ENCODE measurements at places on chromosomes 12 and 14. TPM values are rescaled to one million over a fixed set of nuclear protein-coding genes. Genes with fewer than 3 reads are reported as not detected.

The MSRB3 gene
- 105 TPM for polyA plus RNA-seq

The TSHR gene
- polyA plus RNA-seq, result not detected

The EML5 gene
- polyA plus RNA-seq, result 0.43 TPM

- peak; percentile 90 for DNase-seq
Observed at GRCh38 chr14:99215277-99215676, 56.7 kb downstream of the BCL11B start.

DNA sequence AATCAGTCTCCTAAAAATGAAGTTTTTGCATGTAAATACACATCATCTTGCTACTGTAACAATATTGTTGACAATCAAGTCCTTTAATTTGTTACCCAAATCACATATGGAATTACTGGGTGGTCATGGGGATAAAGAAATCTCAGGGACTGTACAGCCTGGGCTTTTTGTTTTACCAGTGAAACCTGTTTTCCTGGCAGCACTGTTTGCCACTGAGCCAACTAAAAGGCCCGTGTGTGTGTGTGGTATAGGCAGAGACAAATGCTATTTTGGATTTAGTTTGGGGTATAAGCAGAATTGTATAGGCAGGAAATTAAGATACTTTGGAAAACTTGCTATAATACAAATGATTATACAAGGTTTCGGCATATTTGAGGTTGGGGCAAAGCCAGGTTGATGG is 5.7 kb downstream of the NUP37 start:
- DNase-seq, result no peak

GRCh38 chr14:77026930-77027537 is 1.5 kb downstream of the IRF2BPL start:
- peak; percentile 56 for DNase-seq

GRCh38 chr14:51006781-51007211 is 62.5 kb upstream of the PYGL start:
- DNase-seq, result peak; percentile 82
